CD4-positive, CD25-positive, alpha-beta regulatory T cell (primary cell): ENCODE measurements at places on chromosomes 2 and 18.
A peak's percentile ranks its signal among the peaks of the same experiment; 100 is the strongest.

GRCh38 chr2:183605440-183605839 lies 481.2 kb downstream of the NUP35 start:
- DNase-seq: no peak
- H3K36me3 ChIP-seq: no peaks in the 10 kb centered on the region
- H3K27me3 ChIP-seq: no peaks in the 10 kb centered on the region
- no peak overlapping the region for H3K27ac ChIP-seq

DNA sequence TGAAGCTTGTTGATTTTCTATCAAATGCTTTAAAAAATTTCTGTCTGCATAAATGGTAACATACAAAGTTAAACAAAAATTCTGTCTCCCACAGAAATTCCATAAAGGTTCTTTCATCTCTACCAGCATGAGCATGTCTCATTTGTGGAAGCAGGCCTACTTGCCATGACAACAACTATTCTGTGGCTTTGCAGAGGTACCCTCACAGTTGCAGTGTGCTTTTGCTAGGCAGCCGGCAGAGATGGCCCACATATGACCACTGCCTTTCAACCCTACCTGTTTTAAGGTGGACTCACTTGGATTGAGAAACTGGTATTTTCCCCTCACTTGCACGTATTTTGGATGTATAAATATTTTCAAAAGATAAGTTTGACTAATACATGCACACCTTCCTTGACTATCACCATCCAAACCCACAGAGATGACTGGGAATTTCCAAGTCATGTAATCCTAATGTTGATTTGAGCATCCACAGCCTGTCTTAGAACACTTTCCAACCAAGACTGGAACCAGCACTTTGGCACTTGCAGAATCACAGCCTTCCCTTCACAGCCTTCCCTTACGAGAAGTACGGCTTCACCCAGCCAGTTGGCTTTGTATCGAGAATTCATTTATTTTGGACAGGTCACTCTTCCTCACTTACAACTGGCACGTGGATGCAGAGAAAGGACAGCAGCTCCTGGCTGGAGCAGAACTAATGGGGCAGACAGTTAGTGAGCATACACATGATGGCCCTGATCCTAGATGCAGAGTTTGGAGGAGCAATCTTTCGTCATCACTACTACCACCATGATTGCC lies 9.3 kb upstream of the FHL2 start:
- DNase-seq: no peak
- H3K36me3 ChIP-seq: no peaks in the 10 kb centered on the region
- no peak overlapping the region for H3K4me3 ChIP-seq
- no peak overlapping the region for H3K27ac ChIP-seq

GRCh38 chr2:113829761-113830160 lies 60.1 kb upstream of the ACTR3 start:
- no peaks in the 10 kb centered on the region for H3K4me1 ChIP-seq
- H3K36me3 ChIP-seq: no peaks in the 10 kb centered on the region
- no peak for DNase-seq
- H3K4me3 ChIP-seq: no peak overlapping the region

- H3K36me3 ChIP-seq: no peaks in the 10 kb centered on the region
- H3K27me3 ChIP-seq: no peaks in the 10 kb centered on the region
- H3K4me3 ChIP-seq: no peak overlapping the region
- H3K4me1 ChIP-seq: no peaks in the 10 kb centered on the region
- no peak overlapping the region for H3K27ac ChIP-seq
- DNase-seq: no peak
These were observed 193.5 kb downstream of the PRKCE start for GRCh38 chr2:45844796-45845457.

- H3K27me3 ChIP-seq: no peaks in the 10 kb centered on the region
- H3K4me3 ChIP-seq: no peak overlapping the region
- no peaks in the 10 kb centered on the region for H3K4me1 ChIP-seq
- no peak for DNase-seq
These were observed 656.8 kb downstream of the METTL4 start for GRCh38 chr18:1914489-1914888.

GRCh38 chr2:198186257-198186656 lies 381.9 kb downstream of the PLCL1 start:
- H3K36me3 ChIP-seq: no peaks in the 10 kb centered on the region
- DNase-seq: no peak
- H3K27ac ChIP-seq: no peak overlapping the region
- H3K27me3 ChIP-seq: no peaks in the 10 kb centered on the region

DNA sequence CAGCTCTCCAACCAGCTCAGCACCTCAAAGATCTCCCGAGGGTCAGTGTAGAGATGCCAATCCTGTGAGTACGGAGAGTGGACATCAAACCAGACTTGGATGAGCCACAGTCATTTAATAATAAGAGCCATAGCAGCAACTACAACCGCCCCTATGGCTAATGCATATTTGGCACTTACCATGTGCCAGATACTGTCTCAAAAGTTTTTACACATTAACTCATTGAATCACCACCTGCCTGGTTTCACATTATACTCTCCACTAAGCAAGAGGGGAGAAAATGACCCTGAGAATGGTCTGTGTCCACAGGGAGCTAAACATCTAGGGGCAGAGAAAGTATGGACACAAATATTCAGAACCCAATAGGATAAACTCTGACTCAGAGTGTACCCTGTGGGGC lies 2.6 kb downstream of the CNPPD1 start:
- H3K27ac ChIP-seq: no peak overlapping the region
- no peak overlapping the region for H3K4me3 ChIP-seq
- no peak for DNase-seq
- no peaks in the 10 kb centered on the region for H3K27me3 ChIP-seq
- peaks cover 36% of the 10 kb centered on the region for H3K36me3 ChIP-seq

DNA sequence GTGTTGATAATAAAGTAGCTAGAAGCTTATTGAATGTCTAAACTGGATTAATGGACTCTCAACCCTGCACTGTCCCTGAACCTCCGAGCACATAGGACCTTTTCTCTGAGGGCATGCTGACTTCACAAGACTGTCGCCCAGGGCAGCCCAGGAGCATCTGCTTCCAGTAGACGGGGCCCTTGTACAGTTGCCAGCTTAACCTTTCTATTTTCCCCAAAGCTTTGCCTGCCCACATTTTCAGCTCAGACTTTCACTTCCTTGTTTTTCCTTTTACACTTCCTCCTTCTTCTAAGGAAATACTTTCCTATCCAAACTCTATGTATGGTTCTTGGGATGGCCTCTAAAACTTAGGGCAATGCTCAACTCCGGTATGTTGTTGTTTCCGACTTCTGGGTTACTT lies 1.3 kb downstream of the VWA3B start:
- no peak overlapping the region for H3K4me3 ChIP-seq
- peaks cover 39% of the 10 kb centered on the region for H3K27me3 ChIP-seq
- H3K4me1 ChIP-seq: peaks cover 8% of the 10 kb centered on the region
- no peaks in the 10 kb centered on the region for H3K36me3 ChIP-seq
- DNase-seq: no peak
- no peak overlapping the region for H3K27ac ChIP-seq

DNA sequence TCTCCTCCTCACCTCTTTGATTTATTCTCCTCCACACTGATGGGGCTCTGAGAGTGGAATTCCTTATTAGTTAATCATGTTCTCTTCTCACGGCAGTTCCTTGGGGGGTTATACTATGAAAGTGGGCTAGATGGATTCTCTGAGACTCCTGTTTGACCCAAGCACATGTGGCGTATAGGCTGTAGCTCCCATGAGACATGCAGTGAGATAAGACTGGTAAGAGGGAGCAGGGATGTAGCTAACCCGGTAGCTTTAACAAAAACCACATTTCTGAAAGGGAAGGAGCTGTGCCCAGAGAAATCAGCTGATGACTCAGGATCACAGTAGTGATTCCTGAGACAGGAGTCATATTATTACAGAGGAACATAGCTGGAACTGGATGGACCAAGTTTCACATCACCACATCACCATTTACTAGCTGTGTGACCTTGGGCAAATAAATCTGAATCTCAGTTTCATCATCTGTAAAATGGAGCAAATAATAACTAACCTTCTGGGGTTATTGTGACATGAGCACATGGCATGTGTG lies 82.9 kb downstream of the CRIM1 start:
- H3K4me1 ChIP-seq: no peaks in the 10 kb centered on the region
- no peak for DNase-seq
- no peak overlapping the region for H3K4me3 ChIP-seq

GRCh38 chr2:236512902-236513435 lies 56.7 kb upstream of the ACKR3 start:
- no peak overlapping the region for H3K27ac ChIP-seq
- DNase-seq: peak; percentile 46
- H3K36me3 ChIP-seq: no peaks in the 10 kb centered on the region
- H3K27me3 ChIP-seq: peaks cover 9% of the 10 kb centered on the region
- no peak overlapping the region for H3K4me3 ChIP-seq
- no peaks in the 10 kb centered on the region for H3K4me1 ChIP-seq

- H3K27me3 ChIP-seq: peaks cover 2% of the 10 kb centered on the region
- no peaks in the 10 kb centered on the region for H3K4me1 ChIP-seq
- H3K27ac ChIP-seq: no peak overlapping the region
- DNase-seq: no peak
- H3K4me3 ChIP-seq: no peak overlapping the region
These were observed 395.2 kb downstream of the TGIF1 start for GRCh38 chr18:3845161-3845560.

- no peaks in the 10 kb centered on the region for H3K27me3 ChIP-seq
- H3K27ac ChIP-seq: no peak overlapping the region
These were observed 19.6 kb downstream of the EHBP1 start for GRCh38 chr2:62724886-62725711.

GRCh38 chr2:241754042-241754441 lies 19.6 kb downstream of the D2HGDH start:
- peaks cover 9% of the 10 kb centered on the region for H3K36me3 ChIP-seq
- no peak overlapping the region for H3K27ac ChIP-seq
- no peak overlapping the region for H3K4me3 ChIP-seq
- H3K4me1 ChIP-seq: no peaks in the 10 kb centered on the region

DNA sequence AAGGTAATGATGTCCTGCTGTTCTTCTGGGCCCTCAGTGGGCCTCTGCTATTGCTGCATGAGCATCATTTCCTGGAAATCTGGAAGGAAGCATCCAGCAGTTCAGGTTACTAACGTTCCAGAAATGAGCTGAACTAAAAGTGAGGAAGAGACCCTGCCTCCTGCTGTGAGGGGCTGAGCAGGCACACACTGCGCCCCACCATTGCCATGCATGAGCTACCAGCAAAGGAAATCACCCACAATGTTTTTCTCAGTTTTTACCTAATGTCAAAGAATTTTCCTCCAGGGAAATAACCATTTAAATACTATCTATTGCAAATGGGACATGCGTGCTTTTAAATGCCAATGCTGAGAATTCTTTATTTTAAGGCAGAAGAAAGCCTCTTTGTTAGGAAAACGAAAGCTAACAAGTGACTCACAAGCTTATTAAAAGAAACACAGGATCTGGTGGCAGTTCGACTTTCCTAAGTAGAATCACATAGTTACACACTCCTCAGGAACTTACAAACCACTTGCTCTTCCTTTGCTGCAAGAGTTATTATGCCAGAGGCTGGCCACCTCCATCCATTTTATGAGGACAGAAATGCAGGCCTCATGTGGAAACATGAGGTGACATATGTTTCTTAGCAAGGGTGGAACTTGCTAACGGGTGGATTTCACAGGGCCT lies 152.6 kb upstream of the TTC39C start:
- no peaks in the 10 kb centered on the region for H3K36me3 ChIP-seq
- peaks cover 23% of the 10 kb centered on the region for H3K4me1 ChIP-seq
- H3K27me3 ChIP-seq: no peaks in the 10 kb centered on the region
- H3K4me3 ChIP-seq: no peak overlapping the region

- no peak overlapping the region for H3K4me3 ChIP-seq
- no peaks in the 10 kb centered on the region for H3K4me1 ChIP-seq
- DNase-seq: no peak
- H3K27me3 ChIP-seq: no peaks in the 10 kb centered on the region
These were observed 22.6 kb upstream of the FZD5 start for GRCh38 chr2:207792244-207792785.

GRCh38 chr18:54684784-54685183 lies 93.7 kb downstream of the DYNAP start:
- no peaks in the 10 kb centered on the region for H3K36me3 ChIP-seq
- DNase-seq: no peak
- no peak overlapping the region for H3K27ac ChIP-seq

DNA sequence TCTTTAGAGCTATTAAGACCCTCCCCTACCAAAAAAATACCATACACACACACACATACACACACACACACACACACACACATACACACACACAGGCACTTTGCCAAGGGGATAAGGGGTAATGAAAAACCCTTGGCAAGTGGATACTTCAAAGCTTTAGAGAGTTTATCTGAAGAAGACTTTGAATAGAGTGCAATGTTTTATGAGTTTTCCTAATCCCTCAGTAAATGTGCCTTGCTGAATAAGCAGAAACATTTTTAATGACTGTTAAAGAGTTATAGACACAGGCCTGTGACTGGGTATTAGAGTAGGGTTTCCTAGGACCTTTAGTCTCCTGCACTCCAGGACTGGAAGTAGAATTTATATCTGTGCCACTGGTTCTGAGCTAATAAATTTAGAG lies 75.5 kb upstream of the CTAGE1 start:
- H3K27me3 ChIP-seq: no peaks in the 10 kb centered on the region
- no peak overlapping the region for H3K27ac ChIP-seq
- no peaks in the 10 kb centered on the region for H3K36me3 ChIP-seq
- no peak for DNase-seq
- no peak overlapping the region for H3K4me3 ChIP-seq

GRCh38 chr2:137960223-137960622 lies 4.0 kb upstream of the HNMT start:
- H3K4me1 ChIP-seq: no peaks in the 10 kb centered on the region
- H3K27me3 ChIP-seq: no peaks in the 10 kb centered on the region
- no peaks in the 10 kb centered on the region for H3K36me3 ChIP-seq
- DNase-seq: no peak
- H3K27ac ChIP-seq: no peak overlapping the region
- H3K4me3 ChIP-seq: no peak overlapping the region

- H3K4me3 ChIP-seq: no peak overlapping the region
- H3K27ac ChIP-seq: no peak overlapping the region
- no peaks in the 10 kb centered on the region for H3K36me3 ChIP-seq
- no peak for DNase-seq
- no peaks in the 10 kb centered on the region for H3K27me3 ChIP-seq
These were observed 46.8 kb downstream of the COMMD1 start for GRCh38 chr2:61952288-61952687.

DNA sequence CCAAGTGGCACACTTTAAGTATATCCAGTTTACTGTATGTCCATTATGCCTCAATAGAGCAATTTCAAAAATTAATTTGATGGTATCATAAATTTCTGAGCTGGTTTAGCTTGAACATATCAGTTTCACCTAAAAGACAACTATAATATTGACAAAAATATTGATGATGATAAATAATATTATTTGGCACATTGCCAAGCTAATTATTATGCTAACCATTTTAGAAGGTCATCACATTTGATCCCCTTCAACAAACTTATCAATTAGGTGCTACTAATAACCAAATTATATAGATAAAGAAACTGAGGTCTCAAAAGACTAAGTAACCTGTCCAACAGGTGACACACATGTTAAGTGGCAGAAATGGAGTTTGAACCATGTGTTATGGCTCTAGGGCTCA lies 26.9 kb upstream of the UBE2E3 start:
- DNase-seq: no peak
- no peaks in the 10 kb centered on the region for H3K27me3 ChIP-seq
- no peaks in the 10 kb centered on the region for H3K36me3 ChIP-seq
- H3K4me3 ChIP-seq: no peak overlapping the region
- H3K4me1 ChIP-seq: no peaks in the 10 kb centered on the region

- H3K4me1 ChIP-seq: no peaks in the 10 kb centered on the region
- no peaks in the 10 kb centered on the region for H3K27me3 ChIP-seq
- H3K4me3 ChIP-seq: no peak overlapping the region
- no peak overlapping the region for H3K27ac ChIP-seq
- no peak for DNase-seq
These were observed 113.0 kb downstream of the STPG4 start for GRCh38 chr2:47041891-47042684.

- peaks cover 11% of the 10 kb centered on the region for H3K27me3 ChIP-seq
- DNase-seq: no peak
- H3K4me1 ChIP-seq: peaks cover 14% of the 10 kb centered on the region
- H3K27ac ChIP-seq: no peak overlapping the region
- H3K36me3 ChIP-seq: no peaks in the 10 kb centered on the region
- peak overlapping the region; percentile 18 for H3K4me3 ChIP-seq
These were observed 32.6 kb upstream of the NPC1 start for GRCh38 chr18:23618862-23619387.
